ENCODE measurements at places on chromosomes 6 and 20.

DNA sequence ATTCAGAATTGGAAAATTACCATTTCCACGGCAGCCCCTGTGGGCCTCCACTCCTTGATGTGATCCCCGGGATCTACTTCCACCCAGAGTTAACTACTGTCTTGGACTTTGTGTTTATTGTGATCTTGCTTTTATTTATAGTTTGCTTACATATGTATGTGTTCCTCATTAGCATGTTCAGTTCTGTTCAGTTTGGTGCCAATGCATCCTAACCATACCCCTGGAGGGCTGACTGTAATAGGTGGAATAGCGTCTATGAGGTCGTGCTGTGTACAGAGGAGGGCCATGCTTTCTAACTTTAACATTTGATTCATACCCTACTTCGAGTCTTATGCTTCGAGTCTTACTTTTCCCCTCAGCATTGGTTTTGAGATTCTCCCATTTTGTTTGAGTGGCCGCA, 104.3 kb upstream of the SLC24A3 start:
- DNase-seq: no peak

DNA sequence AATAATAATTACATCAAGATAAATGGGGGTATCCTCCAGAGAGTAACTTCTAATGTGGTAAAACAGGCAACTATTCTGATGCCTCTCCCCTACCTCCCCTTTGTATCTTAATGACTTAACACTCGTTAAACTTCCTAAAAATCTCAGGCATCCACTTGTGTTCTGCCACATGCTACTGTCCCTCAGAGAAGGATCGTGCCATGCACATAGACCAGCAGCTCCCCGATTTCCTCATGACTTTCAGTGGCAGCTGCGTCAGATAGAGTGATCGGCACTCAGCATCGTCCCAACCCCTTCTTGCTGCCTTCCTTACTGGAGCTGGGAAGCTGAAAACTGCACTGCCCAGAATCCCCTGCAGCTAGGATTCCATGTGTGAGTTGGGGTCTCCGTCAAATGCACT, 32.1 kb downstream of the RIPOR2 start:
- DNase-seq: no peak

DNA sequence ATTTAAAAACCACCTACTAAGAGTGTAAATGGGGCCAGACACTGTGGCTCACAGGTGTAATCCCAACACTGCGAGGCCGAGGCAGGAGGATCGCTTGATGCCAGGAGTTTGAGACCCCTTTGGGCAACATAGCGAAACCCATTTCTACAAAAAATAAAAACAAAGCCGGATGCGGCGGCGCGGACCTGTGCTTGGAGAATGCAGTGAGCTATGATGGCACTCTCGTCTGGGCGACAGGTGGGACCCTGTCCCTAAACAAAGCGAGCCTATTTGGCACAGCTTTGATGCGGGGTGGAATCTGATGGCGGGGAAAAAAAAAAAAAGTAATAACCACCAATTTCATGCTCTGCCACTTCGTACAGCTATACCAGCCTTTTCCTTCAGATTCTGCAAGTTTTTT, 1.1 kb downstream of the TCP1 start:
- peak; percentile 39 for DNase-seq

DNA sequence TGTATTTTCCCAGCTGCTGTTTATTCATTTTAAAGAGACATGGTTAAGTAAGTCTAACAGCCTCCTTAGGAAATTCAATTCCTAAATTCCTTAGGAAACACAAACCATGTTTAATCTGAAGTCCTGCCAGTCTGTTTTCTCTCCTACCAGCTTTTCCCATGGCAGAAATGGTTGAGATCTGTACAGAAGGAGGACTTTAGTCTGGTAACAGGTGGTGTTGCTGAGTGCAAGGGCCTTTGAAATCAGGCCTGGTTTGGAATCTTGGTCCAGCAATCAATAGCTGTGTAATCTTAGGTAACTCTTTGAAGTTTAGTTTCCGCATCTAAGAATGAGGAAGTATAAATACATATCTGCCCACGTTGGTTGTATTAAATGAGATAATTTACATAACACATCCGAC, 232.5 kb downstream of the LAMA2 start:
- DNase-seq: no peak

GRCh38 chr20:3846740-3847428, at the start of gene MAVS:
MAVS (plus strand) TSS chr20:3846834; CDS start chr20:3854625, 7,791 bp downstream.
- peak; percentile 89 for DNase-seq

DNA sequence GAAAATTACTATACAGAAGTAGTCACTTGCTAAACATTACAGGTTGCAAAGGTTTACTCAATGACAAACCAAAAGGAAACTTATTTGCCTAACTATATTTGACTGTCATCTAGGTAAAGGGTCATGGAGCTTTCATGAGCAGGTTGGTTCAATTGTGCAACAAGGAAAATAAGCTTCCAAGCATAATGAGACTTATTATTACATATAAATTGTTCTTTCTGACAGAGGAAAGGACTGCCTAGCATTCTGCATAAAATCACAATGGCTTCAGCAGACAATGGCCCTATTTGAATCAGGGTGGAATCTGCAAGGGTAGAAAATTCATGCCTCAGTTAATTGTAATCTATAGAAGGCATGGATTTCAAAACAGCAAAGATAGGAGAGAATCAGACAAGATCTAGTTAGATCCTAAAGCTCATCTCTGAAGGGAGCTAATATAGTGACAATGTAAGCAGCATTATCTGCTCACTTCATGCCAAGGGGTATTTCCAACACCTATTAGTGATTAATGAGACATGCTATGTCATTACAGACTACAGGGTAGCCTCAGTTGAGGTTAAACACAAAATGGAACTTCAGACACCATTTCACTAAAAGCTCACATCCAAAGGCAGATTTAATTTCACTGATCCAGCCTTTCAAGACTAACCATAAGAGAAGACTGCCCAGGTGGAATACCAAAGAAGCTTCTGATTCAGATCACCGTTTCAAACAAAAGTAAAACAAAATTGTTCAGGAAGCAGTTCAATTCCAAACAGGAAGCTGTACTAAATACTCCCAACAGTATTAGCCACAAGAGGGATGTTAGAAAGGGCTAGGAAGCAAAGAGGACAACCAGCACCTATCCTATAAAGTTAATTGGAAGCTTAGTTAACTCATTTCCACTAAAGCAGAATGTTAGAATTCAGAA, 8.5 kb downstream of the STAU1 start:
- DNase-seq: no peak

All from activated CD4-positive, alpha-beta memory T cell treated with anti-CD3 and anti-CD28 coated beads for 36 hours (primary cell).